Left lung (tissue), 14 donors: ENCODE measurements at places on chromosomes 7 and 10. TPM values are rescaled to one million over a fixed set of nuclear protein-coding genes. Genes with fewer than 3 reads are reported as not detected.

ZNF804B gene
- total RNA-seq: not detected

DNA sequence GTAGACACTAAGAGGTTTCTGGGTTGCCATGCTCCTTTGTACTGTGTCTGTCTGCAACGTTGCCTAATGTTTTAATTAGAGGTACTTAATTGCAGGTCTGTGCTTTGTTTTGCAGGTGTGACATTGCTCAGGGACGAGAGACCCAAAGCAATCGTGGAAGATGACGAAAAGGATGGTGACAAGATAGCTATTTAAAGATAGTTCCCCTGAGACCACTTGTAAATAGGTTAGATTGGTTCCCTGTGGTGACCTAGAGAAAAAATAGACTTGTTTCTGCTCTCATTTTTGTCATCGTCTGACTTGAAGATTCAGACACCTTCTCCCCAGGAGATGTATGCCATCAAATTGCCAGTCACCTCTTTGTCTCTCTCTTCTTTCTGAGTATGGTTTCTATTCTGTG lies 20.1 kb downstream of the PPP1R17 start:
- no peak for DNase-seq

GRCh38 chr10:98326621-98327027 lies 58.6 kb upstream of the LOXL4 start:
- no peak for DNase-seq

- DNase-seq: peak; percentile 82
Observed at GRCh38 chr10:132577350-132578003, 39.9 kb downstream of the INPP5A start.

- no peak for DNase-seq
Observed at GRCh38 chr7:105742787-105743186, 133.6 kb downstream of the ATXN7L1 start.
